ENCODE measurements at places on chromosomes 5 and 9.

- no peak for DNase-seq
These were observed 135.6 kb downstream of the NTRK2 start for GRCh38 chr9:84804951-84805694.

DNA sequence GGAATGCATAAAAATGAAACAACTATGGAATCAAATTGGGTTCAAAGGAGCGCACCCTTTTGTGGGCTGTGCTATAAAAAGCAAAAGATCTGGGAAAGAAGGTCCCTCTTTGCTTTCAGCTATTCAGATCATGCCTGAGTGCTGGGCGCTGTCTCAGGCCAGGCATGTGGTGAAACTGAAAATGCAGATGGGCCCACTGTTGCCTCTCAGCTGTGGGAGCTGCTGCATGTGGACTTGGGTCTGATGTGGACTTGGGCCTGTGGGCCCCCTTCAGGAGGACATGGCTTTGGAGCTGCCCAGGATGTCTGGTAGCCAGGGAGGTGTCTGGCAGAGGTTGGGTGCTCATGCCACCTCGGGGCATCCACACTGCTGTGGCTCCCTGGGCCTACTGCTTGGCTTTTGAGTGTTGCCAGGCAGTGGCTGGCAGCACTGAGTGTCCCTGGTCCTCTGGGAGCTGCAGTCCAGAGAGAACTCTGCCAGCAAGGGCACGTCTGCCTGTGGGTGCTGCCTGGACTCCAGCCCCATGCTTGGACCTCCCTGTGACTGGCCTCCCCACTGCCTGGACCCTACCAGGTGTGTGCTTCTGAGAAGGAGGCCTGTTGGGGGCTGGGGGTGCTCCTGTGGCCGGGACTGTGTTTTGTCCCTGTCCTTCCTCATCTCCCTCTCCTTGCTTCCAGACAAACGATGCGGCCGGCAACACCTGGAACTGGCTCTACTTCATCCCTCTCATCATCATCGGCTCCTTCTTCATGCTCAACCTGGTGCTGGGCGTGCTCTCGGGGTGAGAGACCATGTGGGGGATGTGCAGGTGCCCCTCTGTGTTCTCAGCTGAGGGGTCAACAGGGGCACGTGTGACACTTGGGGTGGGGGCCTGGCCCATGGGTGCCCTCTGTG lies 74.3 kb downstream of the CACNA1B start:
- DNase-seq, result no peak

DNA sequence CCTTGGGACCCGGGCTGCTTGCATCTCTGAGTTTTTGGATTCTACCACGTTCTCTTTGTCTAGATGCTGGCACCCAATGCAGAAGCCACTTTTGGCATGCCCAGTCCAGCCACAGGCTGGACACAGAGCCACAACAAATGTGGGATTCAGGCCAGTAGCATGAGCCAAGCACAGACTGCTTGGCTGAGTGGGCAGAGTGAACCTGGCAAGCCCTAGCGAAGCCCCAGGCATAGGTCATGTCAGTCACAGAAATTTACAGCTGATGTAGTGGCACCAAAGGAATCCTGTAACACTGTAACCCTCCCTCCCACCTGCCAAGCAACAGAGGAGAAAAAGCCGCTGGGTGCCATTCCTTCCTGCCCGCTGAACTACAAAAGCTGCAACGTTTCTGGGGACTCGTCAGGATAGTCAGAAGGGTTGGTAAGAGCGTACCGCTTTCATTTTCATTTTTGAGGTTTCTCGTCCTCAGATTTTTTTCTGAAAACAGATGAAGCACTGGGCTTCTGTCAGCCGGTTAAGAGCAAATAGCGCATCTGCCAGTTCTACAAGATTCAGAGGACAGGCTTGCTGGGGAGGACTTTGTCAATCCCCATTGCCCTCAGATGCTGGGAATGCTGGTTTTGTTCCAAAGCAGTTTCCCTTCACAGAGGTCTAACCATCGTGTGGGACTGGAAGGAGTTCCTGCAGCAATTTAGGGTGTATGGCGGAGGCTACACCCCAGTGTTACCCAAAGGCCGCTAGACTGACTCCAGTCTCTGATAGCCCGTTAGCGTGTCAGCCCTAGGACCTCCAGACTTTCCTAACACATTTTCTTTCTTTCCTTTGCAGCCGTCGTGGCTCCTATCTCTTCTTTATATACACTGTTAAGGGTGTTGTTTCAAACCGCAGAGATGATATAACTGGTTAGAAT lies 399.0 kb downstream of the HTR1A start:
- no peak for DNase-seq

DNA sequence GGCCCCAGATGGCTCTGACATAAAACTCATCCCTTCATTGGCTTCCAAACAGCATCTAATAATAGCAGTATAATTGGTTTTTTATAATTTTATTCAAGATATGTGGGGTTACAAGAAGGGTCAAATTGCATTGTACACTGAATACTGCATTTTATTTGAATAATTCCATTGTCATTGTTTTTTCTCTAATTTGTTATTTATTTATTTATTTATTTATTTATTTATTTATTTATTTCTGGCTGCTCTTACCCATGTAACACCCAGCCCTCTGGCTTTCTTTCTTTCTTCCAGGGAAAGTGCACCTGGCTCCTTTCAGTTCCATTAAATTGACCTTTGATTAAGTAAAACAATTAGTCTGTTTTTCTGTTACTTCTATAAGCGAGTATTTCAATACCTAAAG lies 210.1 kb downstream of the CDH9 start:
- DNase-seq, result no peak

DNA sequence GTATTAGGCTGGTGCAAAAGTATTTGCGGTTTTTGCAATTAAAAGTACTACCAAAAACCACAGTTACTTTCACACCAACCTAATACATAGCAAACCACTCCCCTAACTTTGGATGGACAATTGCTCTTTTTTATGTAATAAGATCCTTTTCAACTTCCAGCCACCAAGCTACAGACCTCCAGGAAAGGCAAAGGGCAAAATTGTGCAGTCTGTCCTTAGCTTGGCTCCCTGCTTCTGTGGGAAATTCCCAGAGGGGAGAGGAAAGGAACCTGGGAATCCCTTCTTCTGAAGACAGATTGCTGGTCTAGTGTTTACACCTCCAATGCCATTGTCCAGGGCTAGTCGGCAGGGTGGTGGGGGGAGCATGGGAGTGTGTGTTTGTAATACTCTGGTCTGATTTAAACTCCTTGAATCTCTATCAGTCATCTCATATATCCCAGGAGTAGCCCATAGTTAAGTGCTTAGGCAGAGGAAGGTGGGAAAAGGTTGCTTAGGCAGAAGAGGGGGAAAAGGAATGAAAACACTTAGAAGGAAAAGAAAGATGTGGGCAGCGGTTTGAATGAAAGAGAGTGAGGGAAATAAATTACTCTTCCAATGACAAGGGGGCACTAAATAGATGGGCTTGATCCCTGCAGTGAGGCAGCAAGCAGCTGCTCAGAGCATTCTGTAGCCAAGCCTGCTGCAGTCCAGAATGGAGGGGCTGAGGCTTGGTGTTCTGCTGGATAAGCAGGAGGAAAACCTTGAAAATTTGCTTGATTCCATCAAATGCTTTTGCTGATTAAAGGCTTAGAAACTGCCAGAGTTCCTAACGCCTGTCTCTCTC lies 86.9 kb upstream of the MAP1B start:
- DNase-seq, result no peak

GRCh38 chr5:155522540-155522939 lies 509.0 kb downstream of the KIF4B start:
- DNase-seq, result no peak

- no peak for DNase-seq
These were observed 1000.5 kb downstream of the PTPRD start for GRCh38 chr9:9612270-9612669.
